ENCODE measurements at places on chromosomes 11 and 22. TPM values are rescaled to one million over a fixed set of nuclear protein-coding genes. Genes with fewer than 3 reads are reported as not detected.

RFPL2 gene
- polyA plus RNA-seq: not detected

PTPN5 gene
- polyA plus RNA-seq: 0.87 TPM

RAPSN gene
- 0.58 TPM for polyA plus RNA-seq

MMP3 gene
- not detected for polyA plus RNA-seq

CCDC116 gene
- polyA plus RNA-seq: 0.90 TPM

PGAP2 gene
- polyA plus RNA-seq: 44.4 TPM

LRRC4C gene
- polyA plus RNA-seq: 3.1 TPM

DRICH1 gene
- polyA plus RNA-seq: 2.8 TPM

MPEG1 gene
- polyA plus RNA-seq: 12.9 TPM

DNA sequence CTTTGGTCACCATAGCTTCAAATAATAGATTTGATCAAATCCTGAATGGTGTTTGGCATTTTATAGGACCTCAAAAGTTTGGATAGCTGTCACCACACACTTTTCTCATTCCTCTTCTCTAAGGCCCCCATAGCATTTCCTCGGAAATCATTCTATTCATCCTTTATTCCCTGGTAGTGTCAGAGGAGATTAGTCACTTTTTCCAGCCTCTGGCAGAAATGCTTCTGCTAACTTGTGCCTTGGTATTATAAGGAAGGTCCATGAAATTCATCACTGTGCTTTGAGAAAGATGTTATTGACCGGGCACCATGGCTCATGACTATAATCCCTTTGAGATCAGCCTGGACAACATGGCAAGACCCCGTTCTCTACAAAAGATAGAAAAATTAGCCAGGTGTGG is 19.7 kb upstream of the NUP160 start:
- no peak for DNase-seq

DNA sequence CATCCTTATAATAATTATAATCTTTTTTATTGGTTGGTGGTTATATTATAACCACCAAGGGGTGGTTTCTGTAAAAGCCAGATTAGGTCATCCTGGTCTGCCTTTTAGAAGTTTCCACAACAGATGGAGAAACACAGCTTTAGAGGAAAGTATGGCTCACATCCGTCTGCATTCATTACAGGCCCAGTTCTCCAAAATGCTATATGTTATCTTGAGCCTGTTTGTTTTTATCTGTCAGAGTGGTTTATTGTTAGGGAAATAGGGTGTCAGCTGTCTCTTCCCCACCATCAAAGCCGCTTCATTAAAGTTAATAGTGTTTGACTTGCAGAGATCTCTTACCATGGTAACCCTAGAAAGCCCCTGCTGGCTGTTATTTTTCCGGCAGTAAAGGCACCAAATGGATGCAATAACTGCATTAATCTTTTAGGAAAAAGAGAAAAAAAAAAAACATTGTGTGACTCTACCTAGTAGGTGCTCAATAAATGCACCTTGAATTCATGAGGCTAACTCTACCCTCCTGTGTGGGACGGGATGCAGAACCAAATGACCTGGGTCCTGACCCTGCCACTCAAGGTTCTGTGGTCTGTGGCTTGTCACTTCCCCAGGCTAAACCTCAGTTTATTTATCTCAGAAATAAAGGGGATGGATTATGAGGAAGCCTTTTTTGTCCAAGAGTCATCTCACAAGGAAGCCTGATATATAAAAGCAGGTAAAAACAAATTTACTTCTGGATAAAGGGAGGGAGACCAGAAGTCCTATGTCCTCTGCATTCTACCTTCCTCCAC is 118.3 kb downstream of the WT1 start:
- DNase-seq: no peak

DNA sequence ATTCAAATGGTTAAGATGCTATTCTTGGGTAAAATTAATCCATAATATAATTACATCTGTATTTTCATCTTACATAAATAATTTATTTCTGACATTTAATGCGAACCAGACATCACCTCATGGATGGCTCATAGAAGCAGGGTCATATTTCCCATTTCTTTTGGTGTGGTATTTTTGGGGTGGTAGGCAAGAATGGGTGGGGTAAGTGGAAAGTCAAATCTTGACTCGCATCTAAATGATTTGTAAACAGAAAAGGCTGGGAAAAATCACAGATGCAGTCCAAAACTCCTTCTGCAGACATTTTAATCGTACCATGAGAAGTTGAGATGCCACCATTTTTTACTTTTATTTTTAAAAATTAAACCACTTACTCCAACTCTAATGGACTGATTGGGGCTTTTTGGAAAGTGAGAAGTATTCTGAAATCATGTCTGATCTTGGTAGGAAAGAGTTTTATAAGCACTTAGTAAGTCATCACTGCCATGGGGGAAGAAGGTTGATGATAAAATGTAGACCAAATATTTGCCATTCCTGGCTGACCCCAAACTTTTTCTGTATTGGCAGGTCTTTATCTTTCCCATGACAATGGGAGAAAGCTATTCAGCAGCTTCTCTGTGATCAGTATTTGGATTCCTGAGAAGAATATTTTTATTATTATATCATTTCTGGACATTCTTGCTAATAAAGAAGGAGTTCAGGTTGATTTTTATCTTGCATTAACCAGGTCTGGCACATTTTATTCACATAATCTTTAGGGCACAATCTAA is 47.2 kb upstream of the BLID start:
- DNase-seq: no peak

- DNase-seq: no peak
Measured at GRCh38 chr11:115869780-115870431, 365.7 kb upstream of the CADM1 start.

DNA sequence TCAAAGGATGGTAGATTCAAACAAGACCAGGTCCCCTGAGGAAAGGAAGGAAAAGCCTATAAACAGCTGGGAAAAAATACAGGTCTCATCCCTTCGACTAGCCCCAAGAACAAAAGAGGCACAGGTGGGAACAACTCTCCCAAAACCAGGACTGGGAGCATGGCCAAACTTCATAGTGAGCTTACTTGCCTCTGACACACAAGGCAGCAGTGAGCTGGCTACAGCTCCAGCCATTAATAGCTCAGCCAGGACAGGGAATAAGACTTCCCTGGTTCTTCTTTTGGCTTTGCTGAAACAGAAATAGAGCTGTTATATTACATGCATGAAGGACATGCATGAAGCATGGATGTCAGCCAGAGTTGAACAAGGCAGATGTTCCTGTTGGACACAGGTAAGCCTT is at the start of gene OR10A2:
Gene OR10A2, plus strand, starts transcription at position 97 of the 400 bp plus-strand sequence. CDS start 6,698 bp downstream, outside the sequence.
- no peak for DNase-seq

DNA sequence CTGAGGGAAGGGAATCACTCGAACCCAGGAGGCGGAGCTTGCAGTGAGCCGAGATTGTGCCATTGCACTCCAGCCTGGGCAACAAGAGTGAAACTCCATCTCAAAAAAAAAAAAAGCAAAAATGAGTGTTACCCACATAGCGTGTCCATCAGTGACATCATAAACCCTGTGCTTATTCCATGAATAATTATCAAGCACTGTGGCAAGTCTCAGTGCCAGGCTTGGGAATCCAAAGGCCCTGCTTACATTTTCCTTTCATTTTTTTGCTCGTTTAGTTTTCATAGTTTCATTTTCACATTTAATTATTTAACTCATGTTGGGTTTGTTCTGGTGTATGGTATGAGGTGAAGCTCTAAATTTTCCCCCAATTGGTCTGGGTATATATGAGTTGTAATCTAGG is 46.5 kb downstream of the NEU3 start:
- DNase-seq: no peak

GRCh38 chr22:44724416-44724815 is 22.4 kb downstream of the PRR5 start:
- DNase-seq: no peak

GRCh38 chr11:15471895-15472799 is 357.4 kb downstream of the INSC start:
- DNase-seq: no peak

GRCh38 chr11:123235656-123236261 is 40.7 kb upstream of the CLMP start:
- DNase-seq: no peak

GRCh38 chr22:37552524-37553163 is 7.6 kb upstream of the CDC42EP1 start:
- DNase-seq: peak; percentile 87

DNA sequence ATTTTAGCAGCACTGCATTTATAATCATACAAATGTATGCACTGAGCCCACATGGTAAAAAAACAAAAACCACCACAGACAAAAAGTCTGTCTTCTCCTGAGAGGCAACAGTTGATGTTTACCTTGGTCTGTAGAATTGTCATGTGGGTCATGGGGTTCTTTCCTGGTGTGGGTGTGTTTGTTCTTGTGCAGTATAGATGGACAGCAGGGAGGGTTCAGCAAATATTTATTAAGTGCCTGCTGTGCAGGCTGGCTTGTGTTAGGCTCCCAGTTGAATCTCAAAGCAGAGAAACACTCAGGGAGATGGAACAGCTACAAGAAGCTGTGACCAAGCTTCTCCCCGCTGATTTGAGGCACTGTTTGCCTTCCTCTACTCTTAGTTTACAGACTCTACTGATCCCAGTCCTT is 82.2 kb downstream of the PISD start:
- DNase-seq: no peak

- DNase-seq: no peak
Measured at GRCh38 chr11:32434356-32435151, 785 bp downstream of the WT1 start.

GRCh38 chr22:36086170-36086490 is 57.5 kb upstream of the RBFOX2 start:
- DNase-seq: no peak

DNA sequence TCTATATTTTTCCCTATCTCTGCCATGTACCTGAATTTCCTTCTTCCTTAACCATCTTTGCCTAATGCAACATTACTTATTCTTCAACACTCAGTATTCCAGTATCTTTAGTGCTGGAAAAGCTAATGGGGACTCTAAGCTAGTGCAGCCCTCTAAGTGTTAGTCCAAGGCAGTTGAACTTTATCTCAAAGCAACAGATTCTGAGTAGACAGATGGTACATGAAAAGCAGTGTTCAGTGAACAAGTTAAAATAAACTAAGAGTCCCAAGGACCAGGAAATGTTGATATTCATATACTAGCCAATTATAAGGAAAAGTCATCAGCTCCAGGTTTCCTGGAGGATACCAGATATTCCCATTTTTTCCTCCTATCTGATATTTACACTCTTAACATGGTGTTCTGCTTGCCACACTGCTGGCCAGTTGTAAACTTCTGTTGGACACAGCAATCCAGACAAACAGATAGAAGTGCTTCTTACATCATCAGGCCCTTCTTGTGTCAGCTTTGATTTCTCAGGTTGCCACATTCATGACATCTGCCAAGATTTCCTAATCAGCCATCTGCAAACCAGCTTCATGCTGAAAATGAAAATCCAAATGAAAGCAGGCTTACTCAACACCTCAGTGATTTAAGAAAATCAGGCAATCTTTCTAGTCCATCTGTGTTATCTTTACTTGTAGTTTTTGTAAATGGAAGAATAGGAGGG is 255.9 kb upstream of the POU2AF2 start:
- peak; percentile 26 for DNase-seq

- DNase-seq: no peak
Measured at GRCh38 chr11:121577106-121577848, 124.5 kb upstream of the SORL1-AS1 start.

DNA sequence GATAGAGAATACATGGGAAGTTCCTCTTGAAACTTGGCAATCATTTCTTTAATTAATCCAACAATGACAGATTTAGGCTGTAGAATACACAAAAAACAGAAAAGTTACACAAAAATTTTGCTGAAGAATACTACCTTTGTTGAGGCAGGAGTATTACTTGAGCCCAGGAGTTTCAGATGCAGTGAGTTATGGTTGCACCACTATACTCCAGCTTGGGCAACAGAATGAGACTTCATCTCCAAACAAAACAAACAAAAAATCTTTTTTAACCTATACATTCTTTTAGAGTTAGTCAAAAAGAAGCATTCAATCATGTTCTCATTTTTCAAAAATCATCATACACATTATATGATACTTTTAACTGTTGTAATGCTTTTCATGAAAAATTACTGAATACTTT is 22.1 kb downstream of the UEVLD start:
- DNase-seq: no peak

GRCh38 chr11:40328890-40329614 is 1130.4 kb downstream of the LRRC4C start:
- peak; percentile 91 for DNase-seq

- DNase-seq: no peak
Measured at GRCh38 chr11:93498161-93498560, 45.0 kb downstream of the SMCO4 start.

GRCh38 chr22:36829370-36830002 is 12.7 kb upstream of the PVALB start:
- peak; percentile 36 for DNase-seq

- DNase-seq: no peak
Measured at GRCh38 chr22:22079404-22080148, 97.0 kb upstream of the TOP3B start.

- no peak for DNase-seq
Measured at GRCh38 chr22:20588843-20589581, 81.6 kb downstream of the MED15 start.

Measured in right lung (tissue), 10 donors.